Activated T-cell treated with anti-CD3 and anti-CD28 coated beads, Interleukin-2, amount 50 U/mL, for 24 hours (primary cell): ENCODE measurements at places on chromosomes 6 and 20.

- H3K27ac ChIP-seq, result no peak overlapping the region
- no peaks in the 10 kb centered on the region for H3K4me1 ChIP-seq
- no peak overlapping the region for H3K4me3 ChIP-seq
- DNase-seq, result no peak
- H3K36me3 ChIP-seq, result no peaks in the 10 kb centered on the region
- no peaks in the 10 kb centered on the region for H3K27me3 ChIP-seq
Observed at GRCh38 chr6:56046576-56046975, 171.2 kb upstream of the BMP5 start.

- no peak overlapping the region for H3K4me3 ChIP-seq
- no peaks in the 10 kb centered on the region for H3K4me1 ChIP-seq
- H3K27ac ChIP-seq, result no peak overlapping the region
- no peak for DNase-seq
- no peaks in the 10 kb centered on the region for H3K36me3 ChIP-seq
Observed at GRCh38 chr20:61487997-61488371, 235.9 kb downstream of the CDH4 start.

- no peak overlapping the region for H3K27ac ChIP-seq
- no peak overlapping the region for H3K4me3 ChIP-seq
- H3K4me1 ChIP-seq, result no peaks in the 10 kb centered on the region
Observed at GRCh38 chr6:1757131-1757530, 147.4 kb downstream of the FOXC1 start.

DNA sequence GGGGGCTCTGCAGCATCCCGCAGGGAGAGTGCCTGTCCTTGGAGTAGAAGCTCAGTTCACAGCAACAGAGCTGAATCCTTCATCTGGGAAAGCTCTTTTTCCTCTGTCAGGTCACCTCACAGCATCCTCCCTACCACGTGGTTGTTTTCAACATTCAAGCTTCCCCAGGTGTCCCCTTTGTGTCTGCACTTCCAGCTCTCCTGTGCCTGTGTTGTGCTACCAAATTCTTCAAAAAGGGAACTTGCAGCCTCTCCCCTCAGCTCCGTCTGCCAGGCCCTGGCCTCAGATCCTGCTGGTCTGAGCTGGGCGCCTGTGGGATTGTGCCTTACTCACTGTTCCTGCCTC is 108.4 kb downstream of the FOXF2 start:
- no peak overlapping the region for H3K4me3 ChIP-seq
- no peak overlapping the region for H3K27ac ChIP-seq
- H3K36me3 ChIP-seq, result no peaks in the 10 kb centered on the region

GRCh38 chr20:1434571-1435336 is 31.9 kb downstream of the NSFL1C start:
- H3K27ac ChIP-seq, result peak overlapping the region; percentile 71
- peaks cover 15% of the 10 kb centered on the region for H3K36me3 ChIP-seq
- peaks cover 25% of the 10 kb centered on the region for H3K4me1 ChIP-seq
- H3K27me3 ChIP-seq, result no peaks in the 10 kb centered on the region
- DNase-seq, result peak; percentile 44

GRCh38 chr6:36743032-36743431 is 45.4 kb downstream of the RAB44 start:
- no peak for DNase-seq
- H3K4me1 ChIP-seq, result no peaks in the 10 kb centered on the region
- no peaks in the 10 kb centered on the region for H3K27me3 ChIP-seq
- no peak overlapping the region for H3K4me3 ChIP-seq

DNA sequence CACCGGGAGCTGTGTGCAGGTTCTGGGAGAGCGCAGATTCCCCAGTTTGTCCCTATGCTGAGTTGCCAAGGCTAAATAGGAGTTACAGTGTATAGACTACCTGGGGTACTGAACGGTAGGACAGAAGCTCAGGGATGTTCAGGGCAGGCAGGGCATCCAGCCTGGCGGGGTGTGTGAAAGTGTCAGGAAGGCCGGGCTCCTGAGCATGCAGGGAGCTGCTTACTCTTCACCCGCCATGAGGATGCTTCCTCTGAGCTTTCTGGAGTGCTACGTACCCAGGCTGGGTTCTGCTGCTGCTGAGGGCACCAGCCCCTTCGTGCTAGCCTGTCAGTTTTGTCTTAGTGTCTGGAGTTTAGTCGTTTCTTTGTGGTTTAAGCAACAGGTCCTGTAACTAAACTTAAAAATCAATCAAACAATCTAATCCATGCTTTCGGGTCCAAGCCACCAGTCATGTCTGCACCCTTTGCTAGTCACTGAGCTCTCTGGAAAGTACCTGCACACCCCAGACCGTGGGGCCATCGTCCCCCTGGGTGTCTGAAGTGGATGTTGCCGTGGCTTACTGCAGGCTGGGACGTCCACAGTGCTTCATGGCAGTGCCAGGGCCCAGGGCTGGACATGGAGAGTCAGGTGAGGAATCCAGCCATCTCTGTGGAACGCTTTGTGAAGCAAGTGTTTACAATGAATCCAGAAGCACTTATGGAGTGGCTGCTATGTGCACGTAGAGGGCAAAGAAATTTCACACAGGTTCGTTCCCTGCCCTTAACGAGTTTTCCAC is 220.3 kb upstream of the SNX9 start:
- no peak for DNase-seq
- no peaks in the 10 kb centered on the region for H3K27me3 ChIP-seq
- H3K27ac ChIP-seq, result no peak overlapping the region
- no peaks in the 10 kb centered on the region for H3K4me1 ChIP-seq
- no peak overlapping the region for H3K4me3 ChIP-seq
- H3K36me3 ChIP-seq, result no peaks in the 10 kb centered on the region

DNA sequence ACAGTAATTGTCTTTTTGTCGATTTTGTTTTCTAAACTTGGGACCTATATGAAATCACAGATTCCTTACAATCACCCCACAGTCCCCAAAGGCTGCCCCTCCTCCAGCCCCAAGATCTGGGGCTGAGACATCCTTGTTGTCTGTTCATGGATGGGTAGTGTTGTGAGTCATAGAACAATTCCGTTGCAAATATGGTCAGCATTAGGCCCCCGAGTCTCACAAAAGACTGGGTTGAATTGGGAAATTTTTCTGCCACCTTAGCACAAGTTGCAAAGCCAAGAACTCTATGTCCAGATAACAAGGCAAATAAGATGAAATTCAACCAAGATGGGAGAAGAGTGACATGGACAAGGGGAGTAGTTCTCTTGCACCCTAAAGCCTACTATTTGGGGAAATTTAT is 10.5 kb upstream of the TAB2 start:
- H3K27ac ChIP-seq, result no peak overlapping the region
- H3K4me1 ChIP-seq, result peaks cover 10% of the 10 kb centered on the region
- no peaks in the 10 kb centered on the region for H3K27me3 ChIP-seq
- H3K4me3 ChIP-seq, result no peak overlapping the region
- DNase-seq, result no peak

DNA sequence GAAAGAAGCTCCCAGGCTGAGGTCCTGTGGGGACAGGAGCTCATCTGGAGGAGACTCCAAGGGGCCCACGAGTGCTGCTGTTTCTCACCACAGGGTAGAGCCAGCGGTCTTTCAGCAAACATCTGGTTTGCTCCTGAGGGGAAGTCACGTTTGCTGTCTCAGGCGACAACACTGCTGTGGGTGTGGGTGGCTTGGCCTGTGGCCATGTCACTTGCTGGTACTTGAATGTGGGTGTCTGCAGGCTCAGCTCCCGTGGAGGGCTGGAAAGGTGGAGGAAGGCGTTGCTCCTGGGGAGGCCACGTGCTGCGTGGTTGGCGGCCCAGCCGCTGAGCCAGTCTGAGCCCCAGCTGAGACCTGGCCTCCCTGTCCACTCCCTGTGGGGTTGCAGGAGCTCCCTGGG is 52.8 kb upstream of the MPC1 start:
- H3K36me3 ChIP-seq, result no peaks in the 10 kb centered on the region
- peak overlapping the region; percentile 76 for H3K27ac ChIP-seq
- no peak overlapping the region for H3K4me3 ChIP-seq
- peaks cover 4% of the 10 kb centered on the region for H3K27me3 ChIP-seq
